ENCODE measurements at places on chromosomes 1 and 21. TPM values are rescaled to one million over a fixed set of nuclear protein-coding genes. Genes with fewer than 3 reads are reported as not detected.

Gene KCND3
- 0.09 TPM for total RNA-seq

Gene LMX1A
- total RNA-seq: not detected

Gene SUSD4
- 1.9 TPM for total RNA-seq

Gene OR6N2
- total RNA-seq: not detected

Gene GPR25
- total RNA-seq: not detected

Gene C1QC
- not detected for total RNA-seq

Gene KRTAP19-1
- total RNA-seq: not detected

Gene RSPH1
- not detected for total RNA-seq

Gene PLA2G2C
- total RNA-seq: not detected
